ENCODE measurements at places on chromosomes 2 and 18.

DNA sequence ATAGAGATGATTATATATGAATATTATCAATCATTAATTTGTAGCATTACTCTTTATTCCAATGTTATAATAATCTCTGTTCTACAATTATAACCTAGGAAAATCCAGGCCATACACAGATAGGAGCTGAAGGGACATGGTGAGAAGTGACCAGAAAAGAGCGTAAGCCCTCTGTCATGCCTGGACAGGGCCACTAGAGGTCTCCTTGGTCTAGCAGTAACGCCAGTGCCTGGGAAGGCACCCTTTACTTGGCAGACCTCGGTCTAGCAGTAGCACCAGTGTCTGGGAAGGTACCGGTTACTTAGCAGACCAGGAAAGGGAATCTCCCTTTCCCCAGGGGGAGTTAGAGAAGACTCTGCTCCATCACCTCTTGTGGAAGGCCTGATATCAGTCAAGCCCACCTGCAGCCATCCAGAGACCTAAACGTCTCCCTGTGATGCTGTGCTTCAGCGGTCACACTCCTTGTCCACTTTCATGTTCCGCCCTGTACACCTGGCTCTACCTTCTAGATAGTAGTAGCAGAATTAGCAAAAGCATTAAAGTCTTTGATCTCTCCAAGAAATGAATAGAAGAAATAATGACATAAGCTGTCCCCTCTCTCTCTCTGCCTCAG, 447.5 kb upstream of the FSIP2 start:
- no peaks in the 10 kb centered on the region for H3K36me3 ChIP-seq
- H3K4me1 ChIP-seq = no peaks in the 10 kb centered on the region
- no peak overlapping the region for H3K27ac ChIP-seq
- no peaks in the 10 kb centered on the region for H3K27me3 ChIP-seq
- peak; percentile 42 for DNase-seq

- DNase-seq = peak; percentile 70
- no peak overlapping the region for H3K27ac ChIP-seq
- H3K4me3 ChIP-seq = no peak overlapping the region
- H3K27me3 ChIP-seq = no peaks in the 10 kb centered on the region
- H3K36me3 ChIP-seq = no peaks in the 10 kb centered on the region
- H3K4me1 ChIP-seq = no peaks in the 10 kb centered on the region
Measured at GRCh38 chr2:31170071-31170698, 31.9 kb upstream of the GALNT14 start.

- H3K27me3 ChIP-seq = no peaks in the 10 kb centered on the region
- peak; percentile 54 for DNase-seq
- no peak overlapping the region for H3K27ac ChIP-seq
- no peaks in the 10 kb centered on the region for H3K36me3 ChIP-seq
- H3K4me1 ChIP-seq = no peaks in the 10 kb centered on the region
Measured at GRCh38 chr2:145874466-145874865, 1354.5 kb upstream of the ZEB2 start.

DNA sequence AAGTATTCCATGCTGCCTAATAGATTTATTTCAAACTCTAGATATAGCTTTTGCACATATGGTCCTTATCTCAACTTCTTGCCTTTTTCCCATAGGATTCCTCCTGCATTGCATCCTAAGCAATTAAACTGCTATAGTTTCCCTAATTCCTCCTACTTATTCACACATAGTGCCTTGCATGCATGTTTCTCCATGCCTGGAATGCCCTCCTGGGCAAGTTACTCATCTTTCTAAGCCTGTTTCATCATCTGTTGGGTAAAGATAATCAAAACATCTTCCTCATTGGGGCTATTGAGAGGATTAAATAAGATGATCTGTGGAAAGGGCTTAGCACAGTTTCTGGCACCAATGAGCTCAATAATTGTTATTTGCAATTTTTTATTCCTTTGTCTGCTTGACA, 726.5 kb downstream of the SLC4A3 start:
- no peak overlapping the region for H3K4me3 ChIP-seq
- H3K27ac ChIP-seq = no peak overlapping the region
- no peaks in the 10 kb centered on the region for H3K4me1 ChIP-seq
- no peaks in the 10 kb centered on the region for H3K27me3 ChIP-seq
- no peaks in the 10 kb centered on the region for H3K36me3 ChIP-seq
- DNase-seq = peak; percentile 36

- no peak overlapping the region for H3K27ac ChIP-seq
- no peak overlapping the region for H3K4me3 ChIP-seq
- no peaks in the 10 kb centered on the region for H3K27me3 ChIP-seq
- DNase-seq = no peak
- H3K4me1 ChIP-seq = peaks cover 2% of the 10 kb centered on the region
- H3K36me3 ChIP-seq = no peaks in the 10 kb centered on the region
Measured at GRCh38 chr2:110124939-110125691, 9.5 kb upstream of the MALL start.

DNA sequence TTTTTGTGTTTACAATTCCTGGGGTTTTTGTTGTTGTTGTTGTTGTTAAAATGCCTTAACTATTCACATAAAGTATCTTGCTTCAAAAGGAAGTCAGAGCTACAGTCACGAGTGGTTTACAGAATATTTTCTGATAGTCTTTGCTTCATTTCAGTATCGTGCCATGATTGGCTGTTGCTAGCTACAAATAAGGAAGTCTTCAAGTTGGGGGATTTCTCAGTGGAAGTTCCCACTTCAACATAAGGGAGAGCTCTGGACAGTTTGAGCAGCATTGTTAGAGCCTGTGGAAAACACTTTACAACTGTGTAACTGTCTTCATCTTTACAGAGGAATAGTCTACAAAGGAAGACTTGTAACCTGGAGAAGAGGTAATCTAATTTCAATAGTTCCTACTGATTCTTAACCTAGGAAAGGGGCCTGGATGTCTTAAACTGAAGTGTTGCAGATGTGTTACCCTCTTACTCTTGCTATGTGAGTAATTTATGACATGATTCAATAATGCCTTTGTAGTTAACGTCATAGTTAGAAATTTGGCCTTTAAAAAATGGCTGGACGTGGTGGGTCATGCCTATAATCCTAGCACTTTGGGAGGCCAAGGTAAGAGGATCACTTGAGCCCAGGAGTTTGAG, 23.4 kb upstream of the TANK start:
- H3K36me3 ChIP-seq = no peaks in the 10 kb centered on the region
- no peak overlapping the region for H3K4me3 ChIP-seq
- H3K27ac ChIP-seq = no peak overlapping the region

DNA sequence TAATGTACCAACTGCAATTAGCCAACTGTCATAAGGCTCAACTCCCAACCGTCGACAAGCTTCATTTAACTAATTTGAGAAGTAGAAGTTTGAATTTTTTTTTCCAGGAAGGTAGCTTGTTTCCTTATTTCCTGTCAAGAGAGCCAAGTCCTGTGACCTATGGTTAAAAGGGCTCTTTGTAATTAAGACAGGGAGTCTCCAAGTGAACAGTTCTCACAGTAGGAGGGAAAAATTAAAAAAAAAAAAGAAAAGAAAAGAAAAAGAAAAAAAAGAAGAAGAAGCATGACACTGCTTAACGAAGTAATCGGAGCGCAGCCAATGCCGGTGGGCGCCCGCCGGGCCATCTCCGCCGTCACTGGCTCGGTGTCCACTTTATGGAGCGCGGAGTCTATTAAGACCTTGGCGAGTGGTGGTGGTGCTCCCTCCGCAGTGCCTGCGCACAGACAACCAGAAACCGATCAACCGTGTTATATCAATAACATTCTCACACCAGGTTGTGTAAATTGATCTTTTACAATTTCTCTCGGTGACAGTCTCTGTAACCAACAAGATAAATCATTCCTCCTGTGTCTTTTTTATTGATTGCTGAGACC, 197.2 kb upstream of the POU3F3 start:
- H3K36me3 ChIP-seq = no peaks in the 10 kb centered on the region
- no peaks in the 10 kb centered on the region for H3K27me3 ChIP-seq
- DNase-seq = no peak
- H3K4me3 ChIP-seq = no peak overlapping the region

- no peak overlapping the region for H3K4me3 ChIP-seq
- no peaks in the 10 kb centered on the region for H3K4me1 ChIP-seq
- no peaks in the 10 kb centered on the region for H3K27me3 ChIP-seq
Measured at GRCh38 chr2:167964650-167965413, 282.6 kb downstream of the STK39 start.

DNA sequence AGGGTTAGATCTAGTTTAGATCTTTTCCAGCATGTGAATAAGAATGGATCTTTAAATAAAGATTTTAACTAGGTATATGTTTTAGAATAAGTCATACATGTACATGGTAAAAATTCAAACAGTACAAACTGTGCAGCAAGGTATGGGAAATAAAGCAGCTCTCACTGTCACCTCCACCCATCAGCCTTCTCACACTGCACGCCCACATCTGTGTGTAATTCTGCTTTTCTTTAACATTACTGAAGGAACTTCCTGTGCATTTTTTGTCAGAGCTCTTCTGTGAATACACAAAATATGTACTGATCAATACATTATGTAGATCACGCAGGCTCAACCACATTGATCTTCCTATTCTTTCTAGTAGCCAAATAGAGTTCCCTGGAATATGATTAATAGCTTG, 3.4 kb downstream of the CASP8 start:
- no peaks in the 10 kb centered on the region for H3K27me3 ChIP-seq
- H3K4me1 ChIP-seq = peaks cover 11% of the 10 kb centered on the region
- H3K36me3 ChIP-seq = no peaks in the 10 kb centered on the region
- H3K27ac ChIP-seq = no peak overlapping the region
- H3K4me3 ChIP-seq = no peak overlapping the region

GRCh38 chr2:15400240-15400826, 160.8 kb downstream of the NBAS start:
- no peaks in the 10 kb centered on the region for H3K27me3 ChIP-seq
- no peaks in the 10 kb centered on the region for H3K4me1 ChIP-seq
- no peaks in the 10 kb centered on the region for H3K36me3 ChIP-seq
- no peak overlapping the region for H3K27ac ChIP-seq
- DNase-seq = no peak

GRCh38 chr2:160144280-160144990, 55.6 kb downstream of the ITGB6 start:
- peaks cover 3% of the 10 kb centered on the region for H3K4me1 ChIP-seq
- DNase-seq = no peak
- no peaks in the 10 kb centered on the region for H3K27me3 ChIP-seq
- H3K36me3 ChIP-seq = no peaks in the 10 kb centered on the region

- no peaks in the 10 kb centered on the region for H3K36me3 ChIP-seq
- DNase-seq = no peak
- no peaks in the 10 kb centered on the region for H3K27me3 ChIP-seq
- no peak overlapping the region for H3K27ac ChIP-seq
- H3K4me3 ChIP-seq = no peak overlapping the region
Measured at GRCh38 chr2:76579911-76580310, 869.2 kb upstream of the GCFC2 start.

DNA sequence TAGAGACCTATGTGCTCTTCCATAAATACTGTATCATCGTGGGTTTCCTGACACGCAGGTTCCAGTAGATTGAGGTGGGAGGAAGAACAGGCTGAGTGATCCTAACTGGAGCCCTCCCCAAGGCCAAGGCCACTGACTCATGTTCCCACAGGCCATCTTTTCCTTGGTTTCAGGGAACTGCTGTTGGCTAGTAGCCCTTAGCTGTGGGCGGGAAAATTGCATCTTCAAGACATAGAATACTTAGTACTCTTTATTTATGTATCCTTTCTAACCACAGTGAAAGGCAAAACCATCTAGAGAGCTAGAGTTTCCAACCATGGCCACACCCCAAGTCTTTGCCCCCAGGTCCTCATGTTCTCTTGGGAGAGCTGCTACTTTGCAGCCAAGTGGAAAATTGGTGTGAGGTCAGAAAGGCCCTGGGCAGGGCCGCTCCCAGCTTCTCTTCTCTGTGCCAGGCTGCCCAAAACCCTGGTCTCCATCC, 55.9 kb downstream of the COPS8 start:
- no peaks in the 10 kb centered on the region for H3K36me3 ChIP-seq
- no peak overlapping the region for H3K4me3 ChIP-seq
- no peaks in the 10 kb centered on the region for H3K27me3 ChIP-seq
- peak; percentile 94 for DNase-seq
- H3K27ac ChIP-seq = no peak overlapping the region

DNA sequence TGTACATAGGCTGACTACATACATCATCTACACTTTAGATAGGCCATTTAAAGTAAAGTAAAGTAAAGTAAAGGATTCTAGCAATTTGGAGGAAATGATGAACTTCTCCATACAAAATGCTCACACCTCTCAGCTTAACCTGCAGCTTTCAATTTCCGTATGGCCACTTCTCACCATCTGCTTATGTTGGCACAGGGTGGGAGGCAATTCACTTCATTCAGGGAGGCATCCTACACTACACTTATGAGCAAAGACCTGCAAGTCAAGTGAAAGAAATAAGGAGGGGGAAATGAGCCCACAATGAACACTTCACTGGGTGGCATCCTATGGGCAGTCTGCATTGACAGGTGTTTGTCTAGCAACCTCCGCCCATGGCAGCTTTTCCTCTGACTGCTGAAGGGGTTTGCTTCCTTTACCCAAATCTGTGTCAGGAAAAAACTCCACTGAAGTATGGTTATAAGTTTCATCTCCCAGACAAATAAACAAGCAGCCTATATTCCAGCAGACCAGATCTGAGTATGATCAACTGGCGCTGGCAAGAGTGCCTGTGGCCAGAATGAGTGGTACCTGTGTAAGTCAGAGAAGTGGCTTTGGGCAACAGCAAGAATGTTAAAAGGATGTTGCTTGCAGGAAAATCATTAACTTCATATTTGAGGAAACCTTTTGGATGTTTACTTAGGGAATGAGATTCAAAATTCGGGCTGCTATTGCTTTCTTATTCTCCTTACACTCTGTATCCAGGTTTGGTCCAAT, 449.1 kb downstream of the TGIF1 start:
- no peak for DNase-seq
- no peak overlapping the region for H3K27ac ChIP-seq
- H3K4me3 ChIP-seq = no peak overlapping the region
- no peaks in the 10 kb centered on the region for H3K4me1 ChIP-seq
- no peaks in the 10 kb centered on the region for H3K36me3 ChIP-seq

DNA sequence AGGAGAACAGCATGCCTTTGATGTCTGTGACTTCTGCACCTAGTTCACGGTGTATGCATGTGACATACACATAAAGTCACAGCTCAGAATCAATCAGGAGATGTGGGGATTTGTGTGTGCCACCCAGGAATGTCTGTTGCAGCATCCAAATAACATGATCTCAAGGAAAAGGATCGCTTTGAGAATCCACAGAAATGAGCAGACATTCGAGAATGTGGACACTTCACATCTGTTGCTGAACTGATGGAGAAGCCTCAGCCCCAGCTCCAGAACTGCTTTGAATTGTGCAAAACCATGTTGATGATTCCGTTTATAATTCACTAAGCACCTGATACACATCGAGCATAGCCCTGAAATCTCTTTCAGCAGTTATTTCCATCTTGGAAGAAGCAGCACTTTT, 208.6 kb downstream of the CMPK2 start:
- H3K4me1 ChIP-seq = no peaks in the 10 kb centered on the region
- no peak overlapping the region for H3K4me3 ChIP-seq
- no peak for DNase-seq
- H3K27me3 ChIP-seq = no peaks in the 10 kb centered on the region
- H3K27ac ChIP-seq = no peak overlapping the region
- H3K36me3 ChIP-seq = no peaks in the 10 kb centered on the region

DNA sequence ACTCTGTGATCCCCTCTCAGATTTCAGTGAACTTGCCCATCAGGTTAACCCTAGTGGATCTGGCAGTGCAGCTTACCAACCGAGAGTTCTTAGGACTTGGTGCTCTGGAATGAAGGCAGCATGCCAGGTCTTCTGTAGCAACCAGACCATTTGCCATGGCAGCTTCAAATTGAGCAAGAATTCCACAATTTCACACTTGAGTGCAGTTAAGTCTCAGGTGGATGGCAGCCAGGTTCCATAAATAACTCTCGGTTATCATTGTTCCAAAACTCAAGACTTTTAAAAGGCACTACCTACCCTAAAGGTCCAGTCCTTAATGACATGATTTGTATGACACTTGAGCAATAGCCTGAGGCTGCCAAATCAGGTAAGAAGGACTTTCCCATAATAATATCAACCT, 48.1 kb downstream of the GALNT3 start:
- H3K36me3 ChIP-seq = no peaks in the 10 kb centered on the region
- H3K27me3 ChIP-seq = no peaks in the 10 kb centered on the region
- H3K27ac ChIP-seq = no peak overlapping the region
- no peaks in the 10 kb centered on the region for H3K4me1 ChIP-seq
- DNase-seq = peak; percentile 83
- no peak overlapping the region for H3K4me3 ChIP-seq

Measured in fibroblast of lung (primary cell).